Suppressor macrophage treated with lipopolysaccharide for 1 hour (primary cell): ENCODE measurements at places on chromosomes 16 and 17.

DNA sequence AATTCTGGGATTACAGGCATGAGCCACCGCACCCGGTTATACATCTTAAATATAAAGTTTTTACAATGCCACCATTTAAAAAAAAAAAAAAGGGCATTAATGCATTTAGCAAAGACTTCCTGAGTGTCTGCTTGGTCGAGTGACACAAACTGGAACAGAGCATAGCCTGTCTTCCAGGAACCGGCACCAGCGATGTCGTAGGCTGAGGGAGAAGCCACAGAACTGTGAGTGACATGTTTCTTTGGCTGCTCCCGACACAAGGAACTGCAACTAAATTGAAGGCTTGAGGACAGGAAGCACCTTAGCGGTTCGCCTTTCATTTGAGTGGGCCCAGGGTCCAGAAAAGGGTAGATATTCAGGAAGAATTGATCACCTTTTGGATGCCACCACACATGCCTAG lies 717.8 kb downstream of the MAF start:
- peak; percentile 18 for DNase-seq

- DNase-seq: no peak
Measured at GRCh38 chr16:4520913-4521312, 17.7 kb downstream of the CDIP1 start.

DNA sequence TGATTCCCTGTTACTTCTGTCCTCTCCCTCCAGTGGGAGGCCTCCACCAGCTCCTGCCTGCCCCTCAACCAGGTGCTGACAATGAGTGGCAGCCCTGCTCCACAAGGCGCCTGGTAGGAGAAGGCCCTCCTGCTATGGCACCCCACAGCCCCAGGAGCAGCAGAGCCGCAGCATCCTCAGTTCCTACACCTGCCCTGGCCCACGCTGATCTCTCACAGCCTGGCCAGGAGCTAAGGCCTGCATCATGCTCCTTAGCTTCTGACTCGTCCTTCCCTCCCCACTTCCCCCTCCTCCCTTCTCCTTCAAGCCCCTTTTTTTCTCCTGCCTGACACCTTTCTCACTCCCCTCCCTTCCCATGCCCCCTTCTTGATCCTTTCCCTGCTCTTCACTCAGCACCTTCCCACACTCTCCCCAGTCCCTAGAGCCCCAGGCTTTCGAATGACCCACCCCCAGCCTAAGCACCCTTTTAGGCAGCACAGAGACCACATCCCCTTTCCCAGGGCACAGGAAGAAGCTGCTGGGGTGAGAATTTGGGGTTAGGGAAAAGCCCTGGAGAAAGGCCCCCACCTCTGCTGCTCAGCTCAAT lies 6.5 kb downstream of the PROCA1 start:
- DNase-seq: no peak

DNA sequence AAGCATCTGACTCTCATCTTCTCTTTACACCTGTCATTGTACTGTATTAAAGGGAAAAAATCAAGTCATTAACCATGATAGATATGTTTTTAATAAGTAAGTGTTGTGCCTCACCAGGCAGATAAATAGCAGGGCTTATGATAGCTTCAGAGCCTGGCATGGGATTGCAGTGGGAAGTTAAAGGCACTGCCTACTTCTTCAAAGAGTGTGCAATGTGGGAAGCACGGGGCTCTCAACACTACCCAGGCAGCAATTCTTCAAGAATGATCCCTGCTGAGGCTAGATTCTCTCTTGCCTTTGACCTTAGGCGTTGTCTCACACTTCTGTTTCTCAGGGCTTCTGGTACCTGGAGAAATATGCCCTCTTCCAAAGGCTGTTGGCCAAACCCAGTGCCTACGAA lies 297.3 kb downstream of the MAF start:
- DNase-seq: peak; percentile 32

DNA sequence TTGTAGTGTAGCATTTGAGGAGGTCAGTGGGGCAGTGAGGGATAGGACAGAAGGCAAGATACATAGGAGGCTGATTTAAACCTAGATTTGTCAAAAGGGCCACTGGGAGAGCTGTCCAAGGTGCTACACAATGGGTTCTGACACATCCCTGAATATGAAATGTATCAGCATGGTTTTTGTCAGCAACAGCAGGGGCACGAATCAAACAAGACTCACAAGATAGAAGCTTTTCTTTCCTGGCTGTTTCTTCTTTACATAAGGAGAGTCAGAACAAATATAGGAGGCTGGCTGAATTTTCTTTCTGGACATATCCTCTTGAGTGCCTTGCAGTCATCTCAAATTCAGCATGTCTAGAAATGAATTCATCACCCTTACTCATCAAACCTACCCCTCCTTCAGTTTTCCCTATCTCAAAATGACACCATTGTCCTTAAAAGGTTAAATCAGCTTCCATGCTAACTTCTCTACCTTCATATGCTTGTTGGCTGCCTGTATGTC lies 130.5 kb downstream of the NPIPB5 start:
- DNase-seq: peak; percentile 81

DNA sequence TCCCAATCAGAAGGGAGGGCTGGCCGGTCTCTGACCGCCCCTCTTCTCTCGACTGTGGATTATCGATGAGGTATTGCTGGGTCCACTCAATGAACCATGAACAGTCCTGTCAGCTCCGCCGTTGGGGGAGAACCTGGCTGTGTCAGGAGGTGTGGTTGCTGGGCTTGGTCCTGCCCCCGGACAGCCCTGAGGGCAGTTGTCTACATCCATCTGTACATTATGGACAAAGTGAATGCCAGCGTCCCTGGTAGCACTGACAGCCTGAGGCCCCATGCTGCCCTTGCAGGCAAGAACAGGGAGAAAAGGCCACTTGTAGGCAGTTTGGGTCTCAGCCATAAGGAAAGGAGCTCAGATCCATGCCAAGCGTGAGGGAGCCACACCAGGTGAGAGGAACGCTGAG lies 38.9 kb downstream of the ST3GAL2 start:
- no peak for DNase-seq

DNA sequence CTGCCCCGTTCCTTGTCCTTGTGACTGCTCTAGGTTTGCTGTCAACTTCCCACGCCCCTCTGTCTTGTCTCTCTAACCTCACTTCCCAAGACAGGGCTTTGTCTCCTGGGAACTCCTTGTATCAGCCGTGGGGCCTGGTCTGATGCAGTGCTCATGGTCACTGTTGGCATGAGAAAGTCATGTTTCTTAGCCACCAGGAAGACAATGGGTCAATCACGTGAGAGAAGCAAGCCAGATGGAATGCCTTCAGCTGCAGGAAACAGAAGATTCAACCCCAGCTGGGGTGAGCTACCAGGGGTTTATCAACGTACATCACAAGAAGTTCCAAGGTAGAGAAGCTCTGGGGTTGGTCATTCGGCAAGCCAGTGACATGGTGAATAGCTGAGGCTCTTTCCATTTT lies 116.6 kb downstream of the IRF8 start:
- DNase-seq: no peak

DNA sequence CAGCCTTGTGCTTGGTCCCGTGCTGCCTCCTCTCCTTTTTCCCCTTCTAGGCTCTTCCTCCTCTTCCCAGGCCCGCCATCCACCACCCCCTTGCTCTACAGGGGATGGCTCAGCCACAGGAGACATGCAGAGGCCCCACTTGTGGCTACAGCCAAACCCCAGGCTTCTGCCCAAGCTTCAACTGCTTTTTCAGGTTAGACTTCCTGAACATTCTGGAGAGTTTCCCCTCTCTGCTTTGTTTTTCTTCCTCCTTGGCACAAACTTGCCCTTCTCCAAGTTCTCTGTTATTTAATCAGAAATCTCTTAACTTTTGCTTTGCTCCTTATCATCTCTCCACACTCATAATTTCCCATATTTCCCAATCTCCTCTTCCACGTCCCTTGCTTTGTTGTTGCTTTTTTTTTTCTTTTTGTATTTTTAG lies 18.3 kb upstream of the HAS3 start:
- DNase-seq: no peak

- DNase-seq: peak; percentile 67
Measured at GRCh38 chr17:1648173-1648962, 1.3 kb downstream of the RILP start.
